ENCODE measurements at places on chromosomes 5 and 9.
A peak's percentile ranks its signal among the peaks of the same experiment; 100 is the strongest.

DNA sequence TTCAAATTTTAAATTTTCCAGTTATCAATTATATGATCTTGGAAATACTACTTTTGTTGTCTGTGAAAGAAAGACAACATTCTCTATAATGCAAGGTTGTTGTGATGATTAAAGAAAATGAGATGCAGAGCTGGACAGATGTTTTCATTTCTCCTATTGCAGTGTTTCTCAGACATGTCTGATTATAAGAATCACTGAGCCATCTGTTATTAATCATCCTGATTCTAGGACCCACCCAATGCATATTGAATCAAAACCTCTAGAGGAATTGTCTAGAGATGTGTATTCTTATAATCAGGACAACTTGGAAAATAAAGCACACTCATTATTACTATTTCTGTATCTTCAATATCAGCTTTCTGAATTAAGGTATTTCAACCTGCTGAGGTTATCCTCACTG lies 121.1 kb upstream of the ASTN2 start:
- no peak overlapping the region for H3K27ac ChIP-seq
- H3K4me1 ChIP-seq, result no peaks in the 10 kb centered on the region
- H3K36me3 ChIP-seq, result no peaks in the 10 kb centered on the region
- H3K4me3 ChIP-seq, result no peak overlapping the region

DNA sequence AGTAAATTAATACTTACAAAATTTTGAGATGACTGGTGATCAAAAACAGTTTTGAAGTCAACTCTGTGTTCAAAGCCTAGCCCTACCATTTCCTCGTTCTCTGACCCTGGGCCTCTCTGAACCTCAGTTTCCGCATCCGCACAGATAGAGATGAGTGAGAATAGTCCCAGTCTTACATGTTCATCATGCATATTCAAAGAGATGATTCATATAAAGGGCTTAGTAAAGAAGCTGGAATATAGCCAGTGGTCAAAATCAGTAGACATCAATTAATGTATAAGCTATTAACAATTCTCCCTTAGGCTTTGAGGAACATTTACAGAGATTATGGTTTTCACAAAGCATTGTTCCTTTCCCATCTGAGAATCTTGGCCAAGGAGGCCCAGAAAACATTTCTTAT lies 250.6 kb downstream of the SPOCK1 start:
- no peaks in the 10 kb centered on the region for H3K36me3 ChIP-seq
- peaks cover 4% of the 10 kb centered on the region for H3K4me1 ChIP-seq
- H3K4me3 ChIP-seq, result no peak overlapping the region

DNA sequence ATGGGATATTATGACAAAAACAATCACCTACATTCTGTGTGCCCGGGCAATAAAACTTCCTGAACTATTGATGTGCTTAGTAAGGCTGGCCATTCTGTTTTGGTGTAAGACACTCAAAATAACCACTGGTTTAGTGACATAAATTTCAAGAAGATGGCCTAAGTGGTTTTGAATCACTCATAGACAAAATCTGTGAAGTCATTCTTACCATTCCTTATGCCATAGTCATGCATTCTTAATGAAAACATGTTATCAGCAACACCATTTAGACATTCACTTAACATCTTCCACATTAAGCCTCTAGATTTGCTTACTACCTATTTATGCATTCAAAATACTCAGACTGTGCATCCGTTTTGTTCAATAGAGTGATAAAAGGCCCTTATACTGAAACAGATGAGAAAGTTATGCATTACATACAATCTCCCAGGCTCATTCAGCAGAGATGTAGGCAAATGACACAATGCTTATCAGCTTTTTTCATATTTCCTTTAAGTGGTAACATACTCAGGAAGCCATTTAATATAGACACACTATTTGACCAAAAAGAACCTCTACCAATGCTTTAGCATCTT lies 848.8 kb upstream of the DMAC1 start:
- H3K27me3 ChIP-seq, result no peaks in the 10 kb centered on the region
- H3K27ac ChIP-seq, result no peak overlapping the region
- no peak overlapping the region for H3K4me3 ChIP-seq

GRCh38 chr9:135347461-135347860 lies 132.1 kb upstream of the PPP1R26 start:
- H3K27ac ChIP-seq, result no peak overlapping the region
- no peaks in the 10 kb centered on the region for H3K4me1 ChIP-seq
- H3K36me3 ChIP-seq, result no peaks in the 10 kb centered on the region
- no peak overlapping the region for H3K4me3 ChIP-seq
- H3K27me3 ChIP-seq, result no peaks in the 10 kb centered on the region

DNA sequence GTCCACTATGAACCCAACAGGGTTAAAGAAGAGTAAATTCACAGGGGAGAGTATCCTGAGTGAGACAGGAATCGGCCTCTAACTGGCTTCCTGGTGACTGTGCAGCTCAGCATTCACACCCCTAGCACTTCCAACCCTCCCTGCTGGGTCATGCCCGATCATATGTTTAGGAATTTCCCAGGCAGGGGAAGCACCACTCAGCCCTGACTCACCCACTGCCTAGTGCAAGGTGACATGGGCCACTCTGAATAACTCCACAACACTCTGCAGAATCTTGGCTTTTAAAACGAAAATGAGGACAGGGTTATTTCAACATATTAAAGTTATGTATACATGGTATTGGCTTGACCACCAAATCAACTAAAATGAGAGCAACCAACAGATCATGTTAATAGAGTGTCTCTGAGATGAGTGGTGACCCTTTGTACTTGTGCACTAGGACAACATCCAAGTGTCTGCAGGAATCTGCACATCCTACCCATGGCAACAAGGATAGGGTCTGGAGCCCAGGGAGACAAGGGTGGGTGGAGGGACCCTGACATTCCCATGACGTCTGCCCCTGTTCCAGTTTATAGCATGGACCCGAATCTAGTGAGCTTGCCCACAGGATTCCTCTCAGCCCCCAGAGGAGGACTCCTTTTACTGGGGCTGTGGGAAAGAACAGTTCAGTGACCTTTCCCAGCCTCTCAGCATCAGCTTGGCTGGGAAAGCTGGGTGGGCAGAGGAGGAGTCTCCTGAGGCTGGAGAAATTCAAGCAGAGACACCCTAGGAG lies 485.8 kb downstream of the SEMA5A start:
- H3K4me3 ChIP-seq, result no peak overlapping the region
- peak overlapping the region; percentile 90 for H3K27ac ChIP-seq
- H3K27me3 ChIP-seq, result no peaks in the 10 kb centered on the region
- peak; percentile 95 for DNase-seq

DNA sequence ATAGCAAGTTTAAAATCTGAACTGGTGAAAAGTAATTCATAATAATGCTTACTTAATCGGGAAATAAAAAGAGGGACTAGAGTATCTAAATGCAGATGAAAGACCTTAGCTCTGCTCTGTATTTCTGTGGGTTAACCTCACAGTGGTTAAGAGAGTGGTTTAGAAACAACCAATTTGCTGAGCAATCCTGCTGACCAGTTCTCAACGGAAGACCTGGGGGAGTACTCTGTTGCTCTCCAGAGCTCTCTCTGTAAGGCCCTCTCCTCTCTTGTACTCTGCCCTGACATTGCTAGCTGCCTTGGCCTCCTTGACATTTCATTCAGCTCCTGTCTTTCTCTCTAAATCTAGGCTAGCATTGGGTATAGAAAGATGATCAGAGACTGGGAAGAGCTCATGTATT lies 1186.6 kb upstream of the SEMA6A start:
- DNase-seq, result no peak
- H3K27ac ChIP-seq, result no peak overlapping the region
- no peaks in the 10 kb centered on the region for H3K4me1 ChIP-seq
- H3K27me3 ChIP-seq, result no peaks in the 10 kb centered on the region
- no peak overlapping the region for H3K4me3 ChIP-seq

DNA sequence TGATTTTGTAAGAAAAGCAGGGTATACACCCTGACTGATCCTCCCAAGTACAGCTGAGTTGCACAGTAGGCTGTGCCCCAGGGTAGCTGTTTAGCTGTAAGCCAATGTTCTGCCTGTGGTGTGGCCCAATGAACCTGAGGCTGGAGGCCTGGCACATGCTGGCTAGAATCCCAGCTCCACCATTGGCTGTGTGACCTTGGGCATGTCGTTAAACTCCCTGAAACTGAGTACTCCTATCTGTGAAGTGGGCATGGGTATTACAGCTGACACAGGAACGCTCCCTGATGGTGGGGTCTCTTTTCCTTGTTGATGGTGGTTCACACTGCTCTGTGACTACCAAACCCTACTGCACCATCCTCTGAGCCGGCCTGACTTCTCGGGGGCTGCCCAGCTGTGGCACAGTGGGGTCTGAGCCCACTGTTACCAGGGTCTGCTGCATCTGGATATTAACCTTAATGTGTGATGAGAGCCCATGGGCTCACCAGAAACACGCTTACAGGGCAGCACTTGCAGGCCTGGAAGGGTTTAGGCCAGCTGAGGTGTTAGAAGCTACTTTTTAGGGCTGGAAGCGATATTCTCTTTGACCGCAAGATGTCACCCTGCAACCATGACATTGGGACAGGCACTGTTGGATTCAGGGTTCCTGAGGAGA lies 7.0 kb upstream of the GADD45G start:
- no peak overlapping the region for H3K4me3 ChIP-seq
- H3K27me3 ChIP-seq, result peaks cover 37% of the 10 kb centered on the region
- no peaks in the 10 kb centered on the region for H3K36me3 ChIP-seq
- H3K27ac ChIP-seq, result no peak overlapping the region
- no peaks in the 10 kb centered on the region for H3K4me1 ChIP-seq

DNA sequence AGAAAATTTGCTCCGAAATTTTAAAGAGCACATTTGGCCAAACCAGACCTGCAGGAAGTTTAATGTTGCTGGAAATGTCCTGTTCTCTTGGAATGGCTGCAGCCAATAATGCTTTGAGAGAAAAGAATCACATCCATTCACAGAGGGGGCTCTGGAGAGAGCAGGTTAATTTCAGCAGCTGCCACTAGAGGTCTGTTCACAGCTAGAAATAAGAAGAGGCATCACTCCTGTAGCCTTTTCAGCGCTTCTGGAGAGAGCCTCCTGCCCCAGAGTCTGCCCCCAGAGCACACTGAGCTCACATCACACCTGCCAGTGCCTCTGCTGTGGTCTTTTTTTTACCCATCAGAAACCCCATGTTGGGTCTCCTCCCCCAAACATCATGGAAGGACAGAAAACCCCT lies 124.8 kb upstream of the RAD23B start:
- no peaks in the 10 kb centered on the region for H3K4me1 ChIP-seq
- no peak overlapping the region for H3K4me3 ChIP-seq
- no peaks in the 10 kb centered on the region for H3K36me3 ChIP-seq
- no peaks in the 10 kb centered on the region for H3K27me3 ChIP-seq
- no peak for DNase-seq

DNA sequence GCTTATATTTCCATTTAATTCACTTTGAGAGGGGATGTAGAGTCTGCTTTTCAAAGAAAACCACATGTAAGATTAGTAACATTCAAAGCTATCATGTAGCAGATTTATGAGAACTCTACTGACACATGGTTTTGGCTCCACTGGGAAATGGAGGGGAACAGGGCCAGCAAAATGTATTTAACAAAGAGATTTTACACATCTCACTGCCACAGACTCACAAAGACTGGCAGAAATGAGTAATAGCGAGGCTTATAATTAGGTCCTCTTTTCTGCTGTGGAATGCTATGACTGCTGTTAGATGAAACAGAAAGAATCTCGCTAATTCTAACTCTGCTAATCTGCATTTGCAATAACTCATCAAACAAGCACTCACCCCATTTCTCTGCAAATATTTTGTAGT lies 4.5 kb downstream of the DAP start:
- H3K27ac ChIP-seq, result peak overlapping the region; percentile 25
- H3K4me3 ChIP-seq, result peak overlapping the region; percentile 0
- H3K4me1 ChIP-seq, result peaks cover 29% of the 10 kb centered on the region
- peaks cover 8% of the 10 kb centered on the region for H3K36me3 ChIP-seq
- H3K27me3 ChIP-seq, result no peaks in the 10 kb centered on the region
- peak; percentile 88 for DNase-seq

- no peaks in the 10 kb centered on the region for H3K36me3 ChIP-seq
- H3K27me3 ChIP-seq, result no peaks in the 10 kb centered on the region
- H3K4me1 ChIP-seq, result peaks cover 31% of the 10 kb centered on the region
- H3K27ac ChIP-seq, result peak overlapping the region; percentile 87
- no peak for DNase-seq
Observed at GRCh38 chr5:73436535-73437100, 12.0 kb downstream of the FOXD1 start.

- no peaks in the 10 kb centered on the region for H3K36me3 ChIP-seq
- H3K4me1 ChIP-seq, result no peaks in the 10 kb centered on the region
- H3K4me3 ChIP-seq, result no peak overlapping the region
- no peak overlapping the region for H3K27ac ChIP-seq
- DNase-seq, result no peak
Observed at GRCh38 chr5:148620696-148621095, 33.6 kb downstream of the HTR4 start.

DNA sequence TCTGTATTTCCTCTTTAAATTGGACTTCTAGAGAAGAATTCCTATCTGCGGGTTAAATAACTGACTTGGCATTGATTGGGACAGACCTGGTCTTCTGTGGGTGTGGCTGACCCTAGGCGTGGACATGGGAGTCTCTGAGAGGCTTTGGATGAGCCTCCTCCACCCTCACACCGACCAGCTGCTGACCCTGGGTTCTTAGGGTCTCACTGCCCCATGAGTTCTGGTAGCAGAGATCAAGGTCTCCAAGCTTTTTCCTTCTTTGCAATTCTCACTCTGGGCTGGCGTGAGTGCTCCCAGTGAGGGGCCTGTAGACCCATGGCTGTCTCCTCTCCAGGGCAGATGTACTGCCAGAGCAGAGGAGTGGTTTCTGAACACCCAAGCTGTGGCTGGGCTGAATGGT lies 41.6 kb upstream of the PITX1 start:
- DNase-seq, result no peak
- H3K36me3 ChIP-seq, result no peaks in the 10 kb centered on the region
- peaks cover 7% of the 10 kb centered on the region for H3K27me3 ChIP-seq
- H3K27ac ChIP-seq, result no peak overlapping the region
- H3K4me1 ChIP-seq, result peaks cover 4% of the 10 kb centered on the region

DNA sequence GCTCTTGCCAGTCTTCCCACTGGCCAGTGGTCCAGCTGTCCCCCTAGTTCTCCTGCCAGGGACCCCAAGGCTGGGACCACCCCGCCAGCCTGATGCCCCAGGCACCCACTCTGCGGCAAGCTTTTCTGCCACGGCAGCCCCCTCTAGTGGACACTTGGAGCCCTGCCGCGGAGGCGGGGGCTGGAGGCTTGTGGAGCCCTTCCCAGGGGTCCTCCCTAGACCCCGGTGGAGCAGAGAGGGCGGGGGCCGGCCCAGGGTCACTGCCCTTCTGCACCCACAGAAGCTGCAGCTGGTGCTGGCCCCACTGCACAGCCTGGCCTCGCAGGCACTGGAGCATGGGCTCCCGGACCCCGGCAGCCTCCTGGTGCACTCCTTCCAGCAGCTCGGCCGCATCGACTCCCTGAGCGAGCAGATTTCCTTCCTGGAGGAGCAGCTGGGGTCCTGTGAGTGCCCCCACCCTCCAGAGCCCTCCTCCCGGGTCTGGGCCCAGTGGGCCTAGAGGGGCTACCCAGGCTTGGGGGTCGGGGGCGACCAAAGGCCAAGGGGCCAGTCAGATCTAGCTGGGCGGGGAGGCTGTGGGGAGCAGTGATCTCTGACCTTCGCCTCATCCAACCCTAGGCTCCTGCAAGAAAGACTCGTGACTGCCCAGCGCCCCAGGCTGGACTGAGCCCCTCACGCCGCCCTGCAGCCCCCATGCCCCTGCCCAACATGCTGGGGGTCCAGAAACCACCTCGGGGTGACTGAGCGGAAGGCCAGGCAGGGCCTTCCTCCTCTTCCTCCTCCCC lies 9.1 kb downstream of the EGFL7 start:
- DNase-seq, result no peak
- no peak overlapping the region for H3K27ac ChIP-seq
- no peak overlapping the region for H3K4me3 ChIP-seq

- no peak for DNase-seq
- peak overlapping the region; percentile 39 for H3K4me3 ChIP-seq
Observed at GRCh38 chr9:125759764-125760129, 12.6 kb downstream of the PBX3 start.

GRCh38 chr9:129750013-129750638 lies 2.7 kb downstream of the PTGES start:
- H3K4me1 ChIP-seq, result peaks cover 36% of the 10 kb centered on the region
- H3K27ac ChIP-seq, result no peak overlapping the region
- DNase-seq, result peak; percentile 63
- no peak overlapping the region for H3K4me3 ChIP-seq
- H3K27me3 ChIP-seq, result peaks cover 6% of the 10 kb centered on the region
